ENCODE measurements at places on chromosomes 5 and 9.

DNA sequence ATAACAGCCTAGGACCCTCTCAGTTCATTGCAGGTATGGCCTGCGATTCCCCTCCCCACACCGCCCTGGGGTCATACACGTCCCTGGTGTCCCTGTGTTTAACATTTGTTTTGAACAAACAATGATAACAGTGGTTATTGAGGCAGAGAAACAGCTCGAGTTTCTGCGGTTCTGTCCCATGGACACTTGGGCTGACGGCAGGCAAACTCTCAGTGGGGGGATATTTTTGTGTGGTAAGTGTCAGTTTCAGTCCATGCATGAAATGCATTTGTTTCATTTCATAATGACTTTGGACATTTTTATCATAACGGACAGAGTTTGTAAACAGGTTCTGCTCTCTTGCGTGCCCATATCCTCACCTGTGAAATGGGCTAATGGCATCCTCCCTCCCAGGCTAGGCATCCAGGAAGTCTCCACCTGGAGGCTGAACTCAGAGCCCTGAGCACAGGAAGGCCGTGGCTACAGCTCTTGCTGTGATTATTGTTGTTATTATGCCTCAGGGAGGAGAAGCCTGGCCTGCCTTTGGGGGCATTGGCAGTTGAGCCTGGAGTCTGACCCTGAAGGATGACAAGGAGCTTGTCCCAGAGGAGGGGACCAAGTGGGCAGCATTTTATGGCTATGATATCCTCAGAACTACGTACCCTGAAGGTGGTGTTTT lies 190.9 kb downstream of the GADD45G start:
- no peak for DNase-seq

DNA sequence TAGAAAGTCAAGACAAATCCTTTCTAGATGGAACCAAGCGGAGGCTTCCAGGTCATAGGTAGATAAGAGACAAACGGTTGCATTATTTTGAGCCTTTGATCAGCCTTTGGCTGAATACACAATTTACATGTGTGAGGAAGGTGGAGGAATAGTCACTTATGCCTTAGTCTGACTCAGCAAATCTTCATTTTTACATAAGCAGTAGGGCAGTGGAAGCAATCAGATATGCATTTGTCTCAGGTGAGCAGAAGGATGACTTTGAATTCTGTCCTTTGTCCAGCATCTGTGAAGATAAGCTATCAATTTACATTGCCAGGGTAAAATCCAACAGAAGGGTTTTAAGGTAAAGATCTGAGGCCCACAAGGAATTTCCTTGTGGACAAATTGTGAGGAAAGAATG lies 23.8 kb downstream of the TUSC1 start:
- DNase-seq, result no peak

GRCh38 chr5:78424665-78425064 lies 64.2 kb downstream of the SCAMP1 start:
- no peak for DNase-seq

DNA sequence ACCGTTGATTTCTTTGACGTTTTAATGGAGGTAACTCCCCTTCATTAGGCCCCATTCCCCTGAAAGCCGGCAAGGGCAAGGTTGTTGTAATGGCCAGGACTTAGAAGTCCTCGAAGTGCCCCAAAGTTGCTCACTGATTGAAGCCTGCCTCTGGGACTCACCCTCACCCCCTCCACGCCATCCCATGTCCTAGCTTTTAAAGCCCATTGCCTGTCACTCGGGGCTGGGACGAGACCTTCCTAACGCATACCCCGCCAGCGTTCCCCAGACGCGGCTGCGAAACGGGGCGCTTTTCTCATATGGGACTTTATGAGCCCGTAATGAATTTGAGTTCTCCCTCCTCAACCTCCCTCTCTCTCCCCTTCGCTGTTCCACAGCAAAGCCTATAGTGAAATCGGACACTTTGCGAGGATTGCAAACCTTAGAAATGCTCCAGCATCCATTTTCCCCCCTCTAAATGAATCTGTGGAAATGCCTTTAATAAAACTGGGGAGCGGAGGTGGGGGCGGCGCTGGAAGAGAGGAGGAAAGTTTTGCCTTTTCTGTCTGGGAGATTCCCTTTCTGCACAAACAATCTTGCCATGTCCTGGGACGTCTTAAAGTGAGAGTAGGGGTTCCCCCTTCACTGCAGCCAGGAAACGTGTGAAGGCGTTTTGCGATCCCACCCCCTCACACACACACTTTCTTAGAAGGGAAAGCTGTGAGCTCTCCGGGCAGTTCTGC lies 1.5 kb downstream of the PAPPA start:
- DNase-seq, result no peak

DNA sequence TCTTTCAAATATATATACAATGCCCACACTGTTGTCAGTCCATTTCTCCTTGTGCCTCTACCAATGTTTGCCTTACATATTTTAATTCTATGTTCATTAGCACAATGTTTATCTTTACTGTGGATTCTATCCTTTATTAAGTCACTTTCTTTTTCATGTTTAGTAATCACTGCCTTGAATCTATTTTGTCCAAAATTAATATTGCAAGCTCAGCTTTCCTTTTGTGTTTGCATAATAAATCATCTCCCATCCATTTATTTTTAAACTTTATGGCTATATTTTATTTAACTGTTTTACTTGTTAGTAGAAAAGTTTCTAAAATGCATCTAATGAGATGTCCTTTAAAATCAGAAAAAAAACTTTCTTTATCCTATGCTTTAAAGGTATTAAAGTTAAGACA lies 126.8 kb upstream of the ACOT12 start:
- DNase-seq, result no peak
